ENCODE measurements at places on chromosomes 4 and X. TPM values are rescaled to one million over a fixed set of nuclear protein-coding genes. Genes with fewer than 3 reads are reported as not detected.

DNA sequence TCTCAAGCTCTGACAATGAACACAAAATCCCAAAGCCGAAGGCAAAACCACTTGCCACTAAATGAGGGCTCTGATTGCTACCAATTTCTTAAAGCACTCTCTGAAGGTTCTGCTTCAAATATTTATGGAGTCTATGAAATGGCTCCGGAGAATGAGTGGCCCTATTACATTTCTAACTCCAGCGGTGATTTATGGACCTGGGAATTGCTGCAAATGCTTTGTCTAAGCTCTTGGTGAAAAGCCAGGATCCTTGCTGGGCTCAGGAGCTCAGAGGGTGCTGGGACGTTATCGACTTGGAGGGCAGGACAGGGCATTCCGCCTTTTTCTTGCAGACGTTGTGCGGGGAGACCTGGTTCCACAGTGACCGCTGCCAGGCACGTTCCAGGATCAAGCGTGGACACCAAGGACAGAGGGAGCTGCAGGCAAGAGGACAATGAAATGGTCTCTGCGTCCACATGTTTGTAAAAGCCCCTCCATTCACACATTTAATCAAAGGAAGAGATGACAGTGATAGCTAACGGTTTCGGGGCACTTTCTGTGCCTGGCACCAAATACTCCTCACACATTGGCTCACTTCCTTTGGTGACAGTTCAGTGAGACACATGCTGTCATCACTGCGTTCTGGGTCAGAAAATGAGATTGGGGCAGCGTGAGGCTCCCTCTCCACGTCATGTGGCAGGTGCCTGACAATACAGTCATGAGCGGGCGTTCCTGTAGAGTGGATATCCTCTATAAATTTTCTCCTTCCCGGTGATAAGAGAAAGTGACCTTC, 58.8 kb downstream of the C4orf50 start:
- H3K27ac ChIP-seq: no peak overlapping the region
- no peaks in the 10 kb centered on the region for H3K36me3 ChIP-seq
- H3K4me1 ChIP-seq: no peaks in the 10 kb centered on the region

- DNase-seq: no peak
- H3K4me3 ChIP-seq: peak overlapping the region; percentile 85
- H3K4me1 ChIP-seq: peaks cover 41% of the 10 kb centered on the region
- peaks cover 97% of the 10 kb centered on the region for H3K27me3 ChIP-seq
Observed at GRCh38 chr4:174215961-174216680, 67.3 kb downstream of the FBXO8 start.

DNA sequence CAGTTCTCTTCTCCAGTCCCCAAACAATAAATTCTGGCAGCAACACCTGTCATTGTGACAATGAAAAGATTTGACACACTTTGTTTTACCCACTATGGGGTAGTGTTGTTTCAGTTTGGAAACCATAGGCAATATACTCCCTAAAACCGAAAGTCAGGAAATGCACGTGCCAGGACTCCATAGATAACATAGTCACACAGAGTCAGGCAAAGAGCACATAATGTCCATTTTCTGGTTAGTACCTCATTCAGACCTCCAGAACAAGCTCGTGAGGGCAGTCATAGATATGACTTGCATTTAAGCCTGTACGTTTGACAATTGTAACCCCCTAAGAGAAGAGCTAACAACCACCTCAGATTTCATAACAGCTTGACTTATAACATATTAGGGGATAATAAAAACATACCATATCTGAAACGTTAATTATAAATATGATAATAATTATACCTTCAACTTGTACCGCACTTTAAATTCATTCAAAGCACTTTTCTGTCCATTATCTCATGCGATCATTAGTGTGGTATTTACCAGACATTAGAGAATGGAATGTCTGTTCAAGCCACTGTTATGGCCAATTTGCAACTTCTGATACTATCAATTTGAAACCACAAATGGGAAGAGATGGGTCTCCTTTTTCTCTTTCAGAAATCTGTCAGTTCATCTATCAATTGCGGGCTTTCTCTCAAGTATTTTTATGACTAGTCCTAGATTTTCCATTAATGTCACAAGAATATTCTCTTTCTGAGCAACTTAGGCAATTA, 147.4 kb downstream of the LDB2 start:
- H3K27ac ChIP-seq: no peak overlapping the region
- H3K27me3 ChIP-seq: peaks cover 8% of the 10 kb centered on the region
- no peak overlapping the region for H3K4me3 ChIP-seq
- DNase-seq: no peak
- no peaks in the 10 kb centered on the region for H3K4me1 ChIP-seq

DNA sequence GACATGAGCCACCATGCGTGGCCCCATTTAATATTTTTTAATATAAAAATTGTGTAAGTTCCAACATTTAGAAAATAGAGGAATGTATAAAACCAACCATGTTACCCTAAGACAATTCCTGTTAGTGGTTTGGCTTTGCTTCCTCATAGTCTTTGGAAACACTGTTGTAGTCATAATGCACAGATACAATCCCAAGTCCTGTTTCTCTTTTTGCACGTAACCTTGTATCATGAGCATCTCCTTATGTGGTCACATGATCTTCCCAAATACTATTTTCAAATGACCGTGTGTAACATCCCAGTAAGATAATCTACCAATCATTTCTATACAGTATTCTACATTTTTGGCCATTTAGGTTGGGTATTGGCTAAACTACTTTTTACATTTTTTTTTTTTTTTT, 13.9 kb upstream of the RHOH start:
- H3K4me3 ChIP-seq: no peak overlapping the region
- H3K27ac ChIP-seq: no peak overlapping the region
- peaks cover 8% of the 10 kb centered on the region for H3K4me1 ChIP-seq
- no peaks in the 10 kb centered on the region for H3K27me3 ChIP-seq
- DNase-seq: no peak

GRCh38 chr4:101651778-101652177, 138.8 kb upstream of the BANK1 start:
- H3K4me3 ChIP-seq: no peak overlapping the region
- H3K4me1 ChIP-seq: peaks cover 12% of the 10 kb centered on the region
- H3K36me3 ChIP-seq: no peaks in the 10 kb centered on the region
- H3K27me3 ChIP-seq: no peaks in the 10 kb centered on the region

- peak overlapping the region; percentile 20 for H3K4me3 ChIP-seq
- peaks cover 28% of the 10 kb centered on the region for H3K4me1 ChIP-seq
- DNase-seq: no peak
- peak overlapping the region; percentile 91 for H3K27ac ChIP-seq
- no peaks in the 10 kb centered on the region for H3K27me3 ChIP-seq
Observed at GRCh38 chr4:24262084-24262483, 322.3 kb downstream of the DHX15 start.

DNA sequence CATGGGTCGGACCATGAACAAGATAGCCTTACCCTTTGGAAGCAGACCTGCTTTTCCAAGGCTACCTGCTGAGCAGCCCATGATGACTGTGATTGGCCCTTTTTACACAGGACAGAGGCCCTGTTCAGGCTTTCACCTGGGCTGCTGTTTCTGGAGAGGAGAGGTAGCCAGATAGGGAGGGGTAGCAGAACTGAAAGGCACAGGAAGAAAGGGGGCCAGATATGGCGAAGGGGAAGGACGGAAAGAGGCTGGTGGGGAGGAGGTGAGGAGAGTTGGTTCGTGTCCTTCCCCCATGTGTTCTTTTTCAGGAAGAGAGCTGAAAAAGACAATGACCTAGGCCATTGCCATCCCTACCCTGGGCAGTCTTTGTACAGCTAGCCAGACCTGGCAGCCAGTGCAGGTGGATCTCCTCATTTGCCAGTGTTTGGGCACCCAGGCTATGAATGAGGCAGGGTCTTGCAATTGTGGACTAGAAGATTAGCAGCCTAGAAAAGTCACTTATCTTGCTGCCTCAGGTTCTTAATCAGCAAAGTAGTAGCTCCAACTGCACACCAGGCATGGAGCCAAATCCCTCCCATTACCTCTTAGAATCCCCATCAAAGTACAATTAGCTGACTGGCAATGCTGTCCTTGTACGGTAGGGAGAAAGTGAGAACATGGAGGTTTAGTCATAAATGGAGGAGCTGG, 139.6 kb downstream of the AMMECR1 start:
- no peak for DNase-seq
- no peaks in the 10 kb centered on the region for H3K27me3 ChIP-seq
- peaks cover 28% of the 10 kb centered on the region for H3K36me3 ChIP-seq
- peaks cover 23% of the 10 kb centered on the region for H3K4me1 ChIP-seq
- no peak overlapping the region for H3K4me3 ChIP-seq

GRCh38 chrX:26138274-26138673, at the start of gene MAGEB18:
MAGEB18 (plus strand) TSS chrX:26138343; CDS start chrX:26138986, 643 bp downstream.
- no peak within 1 kb of the TSS for H3K4me3 ChIP-seq
- no peaks in the 10 kb centered on the region for H3K36me3 ChIP-seq
- no peaks in the 10 kb centered on the region for H3K4me1 ChIP-seq
- H3K27ac ChIP-seq: no peak within 1 kb of the TSS
- no peaks in the 10 kb centered on the region for H3K27me3 ChIP-seq
- no peak for DNase-seq

DNA sequence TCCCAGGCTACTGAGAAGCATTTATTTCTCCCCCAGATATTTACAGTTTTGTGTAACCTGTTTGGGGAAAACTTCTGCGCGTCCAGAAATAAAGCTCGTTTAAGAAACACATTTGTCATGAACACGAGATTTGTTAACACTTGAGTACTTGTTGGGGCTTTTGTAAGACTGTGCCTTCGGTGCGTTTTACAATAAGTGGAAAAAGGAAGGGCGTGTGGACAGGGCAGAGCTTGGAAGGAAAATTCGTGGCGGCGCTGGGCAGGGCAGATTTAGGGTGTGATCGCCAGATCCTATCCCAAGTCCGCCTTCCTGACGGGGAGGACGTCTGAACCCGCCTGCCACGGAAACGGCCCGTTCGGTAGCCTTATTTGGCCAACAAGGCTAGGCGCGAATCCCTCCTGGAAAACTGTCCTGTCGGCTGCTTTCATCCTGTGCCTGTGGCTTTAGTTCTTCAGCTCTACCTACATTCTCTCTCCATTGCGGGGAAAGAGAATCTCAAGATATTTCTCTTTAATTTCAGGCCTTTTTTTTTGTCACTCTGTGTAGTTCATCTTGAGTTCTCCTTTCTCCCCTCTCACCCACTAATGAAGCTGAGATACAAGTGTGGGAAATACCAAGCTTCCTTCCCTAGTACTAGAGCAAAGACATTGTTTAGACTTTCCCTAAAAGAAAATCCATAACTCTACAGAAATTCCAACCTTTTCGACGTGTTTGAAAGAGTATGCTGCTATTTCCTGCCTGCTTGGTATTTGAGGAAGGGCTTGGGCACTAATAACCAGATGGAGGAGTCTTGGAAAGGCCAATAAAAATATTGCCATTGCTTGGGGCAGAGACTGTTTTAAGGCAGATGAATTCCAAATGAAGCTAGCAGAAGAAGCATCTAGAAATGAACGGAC, 982 bp downstream of the PDLIM5 start:
- peak; percentile 72 for DNase-seq
- peaks cover 10% of the 10 kb centered on the region for H3K36me3 ChIP-seq
- peak overlapping the region; percentile 90 for H3K4me3 ChIP-seq
- H3K4me1 ChIP-seq: peaks cover 45% of the 10 kb centered on the region

ZNF732 gene
- 2.7 TPM for total RNA-seq

CCSER1 gene
- total RNA-seq: 18.1 TPM

Measured in type B pancreatic cell (in vitro differentiated cells).